ENCODE measurements at places on chromosomes 7 and 10. TPM values are rescaled to one million over a fixed set of nuclear protein-coding genes. Genes with fewer than 3 reads are reported as not detected.

The AKR1C4 gene
- not detected for total RNA-seq

The PNLIP gene
- not detected for total RNA-seq

The SRGN gene
- total RNA-seq: 208 TPM

The TRPV6 gene
- under 0.01 TPM for total RNA-seq

The PNLIPRP2 gene
- not detected for total RNA-seq

The MRPS16 gene
- 40.6 TPM for total RNA-seq

The ACTL6B gene
- not detected for total RNA-seq

The PNLIPRP1 gene
- not detected for total RNA-seq

The NPY4R gene
- total RNA-seq: not detected

The PPIF gene
- total RNA-seq: 16.0 TPM

The CPA4 gene
- 0.98 TPM for total RNA-seq

The CALCR gene
- 0.80 TPM for total RNA-seq

The MPP7 gene
- total RNA-seq: 20.3 TPM

The DNAJC1 gene
- total RNA-seq: 92.1 TPM

The FAM180A gene
- 11.9 TPM for total RNA-seq

The FAM13C gene
- total RNA-seq: 6.9 TPM

The MET gene
- total RNA-seq: 25.8 TPM

The TUBB8 gene
- total RNA-seq: 0.59 TPM

The STEAP1 gene
- 75.1 TPM for total RNA-seq

The SEMA3D gene
- 7.5 TPM for total RNA-seq

The HELLS gene
- 7.5 TPM for total RNA-seq

The TAS2R41 gene
- total RNA-seq: not detected

The DDX21 gene
- total RNA-seq: 83.9 TPM

The NYAP1 gene
- total RNA-seq: 0.48 TPM

The TLX1 gene
- total RNA-seq: not detected

The GIMAP6 gene
- 28.2 TPM for total RNA-seq

The COL26A1 gene
- total RNA-seq: not detected

The FGFBP3 gene
- 0.66 TPM for total RNA-seq

The AASS gene
- total RNA-seq: 50.1 TPM

The DNAH11 gene
- total RNA-seq: 2.2 TPM

The HACD1 gene
- 13.2 TPM for total RNA-seq

The PCGF6 gene
- total RNA-seq: 13.9 TPM

The HOXA5 gene
- 11.5 TPM for total RNA-seq

The UTF1 gene
- not detected for total RNA-seq

The TMEM270 gene
- total RNA-seq: not detected

The PCDH15 gene
- not detected for total RNA-seq

The FFAR4 gene
- total RNA-seq: 2.9 TPM

The FAM24B gene
- total RNA-seq: 5.4 TPM

The TMEM120A gene
- 42.9 TPM for total RNA-seq

The ZNF282 gene
- total RNA-seq: 19.2 TPM

The FXYD4 gene
- total RNA-seq: not detected

The RASSF4 gene
- total RNA-seq: 364 TPM

The CHAT gene
- total RNA-seq: not detected

The CYP3A4 gene
- total RNA-seq: 0.59 TPM

The MKX gene
- total RNA-seq: 2.3 TPM

The STK32C gene
- total RNA-seq: 5.6 TPM

The NUPR2 gene
- not detected for total RNA-seq

The PAX2 gene
- under 0.01 TPM for total RNA-seq

The MSMB gene
- 4.0 TPM for total RNA-seq

The PTPRN2 gene
- total RNA-seq: 2.2 TPM

The SLC29A4 gene
- 1.3 TPM for total RNA-seq

The FGL2 gene
- total RNA-seq: 62.1 TPM

The GPNMB gene
- total RNA-seq: 460 TPM
